ENCODE measurements at places on chromosomes 12 and 14. TPM values are rescaled to one million over a fixed set of nuclear protein-coding genes. Genes with fewer than 3 reads are reported as not detected.

The CMA1 gene
- total RNA-seq = not detected

The OVCH1 gene
- under 0.01 TPM for total RNA-seq

The ESPL1 gene
- 0.72 TPM for total RNA-seq

The MYL2 gene
- not detected for total RNA-seq

The KLHL33 gene
- total RNA-seq = 0.36 TPM
